ENCODE measurements at places on chromosomes 13 and 19. TPM values are rescaled to one million over a fixed set of nuclear protein-coding genes. Genes with fewer than 3 reads are reported as not detected.

GTF3A gene
- total RNA-seq: 64.8 TPM

ZFR2 gene
- 0.22 TPM for total RNA-seq

CATSPERD gene
- total RNA-seq: not detected

ZNF541 gene
- total RNA-seq: 0.69 TPM

OR7D2 gene
- not detected for total RNA-seq
